ENCODE measurements at places on chromosomes 5 and 9.
A peak's percentile ranks its signal among the peaks of the same experiment; 100 is the strongest.

DNA sequence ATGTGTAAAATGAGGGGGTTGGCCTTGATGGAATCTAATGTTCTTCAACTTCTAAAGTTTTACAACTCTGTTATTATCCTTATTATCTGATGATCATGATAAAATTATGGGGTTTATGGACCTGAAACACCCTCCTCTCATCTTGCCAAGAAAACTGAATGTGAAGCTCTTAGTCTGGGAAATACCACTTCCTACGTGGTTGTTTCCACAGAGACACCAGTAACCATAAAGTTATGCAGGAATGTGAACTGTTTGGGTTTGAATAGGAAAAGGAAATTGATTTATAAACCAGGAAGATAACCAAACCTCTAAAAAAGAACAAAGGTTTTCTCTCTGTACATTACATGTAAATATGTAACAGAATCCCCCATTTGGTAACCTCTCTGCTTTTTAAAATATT lies 28.3 kb upstream of the RAI14 start:
- no peak for DNase-seq

DNA sequence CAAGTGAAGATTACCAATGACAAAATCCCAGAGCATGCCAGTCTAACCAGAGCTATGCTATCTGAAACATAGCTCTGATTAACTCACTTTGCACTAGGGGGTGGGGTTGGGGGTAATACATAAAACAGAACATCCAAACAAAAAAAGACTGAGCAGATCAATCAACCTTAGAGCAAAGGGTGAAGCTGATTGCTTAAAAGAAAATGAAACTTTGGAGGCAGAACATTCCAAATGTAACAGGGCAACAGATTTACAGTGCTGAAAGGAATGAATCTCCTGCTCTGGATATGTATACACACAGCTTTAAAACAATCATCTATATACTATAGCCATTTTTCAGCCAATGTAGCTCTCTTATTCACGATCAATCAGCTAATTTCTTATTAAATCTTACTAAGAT lies 4.9 kb downstream of the IL6ST start:
- DNase-seq: no peak

DNA sequence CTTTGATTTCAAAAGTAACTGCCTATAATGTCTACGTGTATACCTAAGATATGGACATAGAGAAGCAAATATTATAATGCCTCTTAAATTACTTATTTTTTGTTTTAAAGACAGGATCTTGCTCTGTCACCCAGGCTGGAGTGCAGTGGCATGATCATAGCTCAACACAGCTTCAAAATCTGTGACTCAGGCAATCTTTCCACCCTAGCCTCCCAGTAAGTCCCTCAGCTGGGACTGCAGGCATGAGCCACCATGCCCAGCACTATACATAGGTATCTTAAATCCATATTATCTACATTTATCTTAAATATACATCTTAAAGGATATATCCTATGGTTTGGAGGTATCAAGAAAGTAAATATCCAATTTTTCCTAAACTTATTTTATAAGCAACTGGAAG lies 261.2 kb downstream of the ARL15 start:
- DNase-seq: no peak

DNA sequence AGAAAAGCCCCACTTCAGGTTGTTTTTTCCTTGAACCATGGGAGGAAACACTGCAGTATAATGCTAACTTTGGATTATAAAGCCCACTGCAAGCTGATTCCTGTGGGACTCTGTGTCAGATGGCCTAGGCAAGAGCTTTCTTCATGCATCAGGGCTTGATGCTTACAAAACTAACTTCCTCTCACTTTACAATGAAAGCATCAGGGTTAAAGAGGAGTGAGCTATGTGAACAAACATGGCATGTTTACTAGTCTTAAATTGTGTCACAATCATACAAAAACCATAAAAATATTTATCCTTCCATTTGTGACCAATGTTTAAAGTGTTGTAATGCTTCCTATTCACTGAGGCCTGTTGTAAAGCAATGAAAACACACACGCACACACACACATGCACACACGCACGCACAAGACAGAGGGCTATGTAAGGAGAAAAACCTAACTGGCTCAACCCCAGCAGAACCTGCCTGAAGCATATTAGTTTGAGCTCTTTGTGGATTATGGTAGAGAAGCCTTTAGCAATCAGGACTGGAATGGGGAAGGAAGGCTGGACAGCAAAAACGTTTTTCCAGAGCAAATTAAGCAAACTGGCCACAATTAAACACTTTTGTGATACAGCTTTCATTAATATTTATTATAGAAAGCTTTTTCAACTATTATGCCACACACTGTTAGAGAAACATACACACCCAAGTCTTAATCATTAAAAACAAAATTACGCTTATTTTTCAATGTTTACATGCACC lies 122.2 kb downstream of the AUH start:
- no peak for DNase-seq

DNA sequence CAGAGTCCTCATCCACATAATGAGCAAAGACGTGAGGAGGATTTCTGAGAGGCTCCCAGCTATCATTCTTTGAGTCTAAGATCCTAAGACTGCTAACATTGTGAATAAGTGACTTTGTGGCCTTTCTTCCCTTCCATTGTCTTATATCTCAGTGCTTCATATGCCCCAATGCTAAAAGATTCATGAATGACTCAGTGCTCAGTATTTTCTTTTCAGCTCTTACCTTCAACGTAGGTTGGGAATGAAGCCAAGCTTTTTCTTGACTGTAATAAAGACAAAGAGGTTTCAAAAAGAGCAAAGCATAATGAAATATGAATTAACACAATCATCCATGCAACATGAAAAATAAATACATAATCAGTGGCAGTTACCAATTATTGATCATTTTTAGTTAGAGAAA lies 146.4 kb downstream of the ENTREP1 start:
- no peak for DNase-seq

- DNase-seq: peak; percentile 25
These were observed 3.9 kb downstream of the GRK6 start for GRCh38 chr5:177430140-177430951.

DNA sequence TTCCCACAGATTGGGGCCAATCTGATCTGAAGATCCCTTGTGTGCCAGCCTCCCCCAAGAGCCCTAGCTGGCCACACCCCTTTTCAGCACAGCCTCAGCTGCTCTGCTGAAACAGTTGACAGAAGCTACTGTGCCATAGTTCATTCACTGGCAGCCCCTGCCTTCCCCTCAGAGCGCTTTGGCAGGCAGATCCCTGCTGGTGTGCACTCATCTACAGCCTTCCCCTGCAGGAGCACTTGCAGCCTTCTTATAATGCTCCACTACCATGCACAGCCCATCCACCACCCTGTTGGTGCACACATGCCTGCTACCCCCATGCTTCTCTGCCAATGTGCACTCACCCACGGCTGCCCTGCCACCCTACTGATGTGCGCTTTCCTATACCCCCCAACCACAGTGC lies 471.3 kb downstream of the MTRR start:
- no peak for DNase-seq

DNA sequence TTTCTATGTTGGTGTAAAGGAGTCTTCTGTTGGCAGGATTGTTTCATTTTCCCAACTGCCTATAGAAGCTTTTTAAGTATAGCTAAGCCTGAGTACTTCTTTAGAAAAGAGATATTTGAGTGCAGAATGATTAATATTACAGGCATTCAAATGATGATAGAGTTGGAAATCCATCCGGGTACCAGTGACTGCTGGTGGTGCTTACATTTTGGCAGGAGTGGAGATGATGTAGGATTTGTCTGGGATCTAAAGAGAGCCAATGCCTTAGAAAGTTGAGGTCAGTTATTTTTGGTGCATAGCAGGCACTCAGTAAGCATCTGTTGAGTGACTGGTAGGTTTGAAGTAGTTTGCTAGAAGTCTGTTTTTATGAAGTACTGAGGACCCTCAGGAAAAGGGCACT lies 433.5 kb downstream of the DMAC1 start:
- no peak for DNase-seq

DNA sequence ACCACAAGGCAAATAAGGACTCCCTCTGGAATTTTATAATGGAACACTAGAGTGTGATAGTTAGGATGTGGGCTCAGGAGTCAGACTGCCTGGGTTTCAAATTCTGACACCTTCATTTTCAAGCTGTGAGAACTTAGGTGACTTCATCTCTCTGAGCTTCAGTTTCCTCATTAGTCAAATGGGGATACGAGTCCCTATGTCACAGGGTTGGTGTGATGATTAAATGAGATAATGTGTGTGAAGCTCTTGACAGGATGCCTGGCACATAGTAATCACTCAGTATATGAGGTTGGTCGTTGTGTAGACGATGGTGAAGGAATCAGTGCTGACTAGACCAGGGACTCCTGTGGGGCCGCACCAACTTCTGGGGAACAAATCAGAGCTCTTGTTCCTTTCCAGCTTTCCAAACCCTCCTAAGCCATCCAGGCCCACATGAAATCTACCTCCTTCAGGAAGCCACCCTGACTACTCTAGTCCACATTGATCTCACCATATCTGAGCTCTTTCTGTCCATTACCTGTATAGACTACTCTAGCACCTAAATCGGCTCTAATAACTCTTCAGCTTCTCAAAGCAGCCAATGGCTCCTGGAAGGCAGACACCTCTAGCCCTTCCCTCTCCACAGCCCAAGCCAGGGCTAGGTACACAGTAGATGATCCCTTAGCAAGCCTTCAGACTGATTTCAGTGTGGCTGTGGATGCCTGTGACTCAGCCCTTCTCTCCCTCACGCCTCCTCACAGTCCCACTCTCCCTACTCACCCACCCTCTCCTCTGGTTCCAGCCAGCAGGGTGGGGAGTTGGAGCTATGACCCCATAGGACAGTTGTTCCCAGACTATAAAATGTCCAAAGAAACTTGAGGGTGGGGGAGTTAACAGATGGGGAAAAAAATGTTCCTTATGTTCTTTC lies 2.5 kb upstream of the TCF7 start:
- DNase-seq: no peak

- no peak for DNase-seq
These were observed 92.7 kb downstream of the SV2C start for GRCh38 chr5:76175821-76176403.

GRCh38 chr9:132163876-132164603 lies 2.2 kb downstream of the NTNG2 start:
- DNase-seq: no peak

DNA sequence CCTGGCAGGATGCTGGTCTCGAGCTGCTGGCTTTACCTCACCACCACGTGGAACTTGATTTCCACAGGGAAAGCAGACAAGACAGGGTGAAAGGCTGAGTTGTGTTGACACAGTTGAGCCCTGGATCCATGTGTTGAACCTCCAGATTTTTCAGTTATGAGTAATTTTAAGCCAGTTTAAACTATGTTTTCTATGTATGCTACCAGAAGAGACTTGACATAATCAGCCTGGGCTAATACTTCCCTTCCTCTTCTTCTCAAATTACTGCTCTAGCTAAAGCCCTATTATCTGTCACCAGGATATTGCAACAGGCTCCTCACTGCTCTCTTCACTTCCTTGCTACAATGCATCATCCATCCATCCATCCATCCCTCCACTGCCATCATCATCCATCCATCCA lies 12.0 kb upstream of the PHYKPL start:
- DNase-seq: no peak
